Substantia nigra (tissue), 51 donors: ENCODE measurements at places on chromosomes 12 and 14.

GRCh38 chr14:81818271-81818670, 284.6 kb upstream of the SEL1L start:
- no peak for DNase-seq

DNA sequence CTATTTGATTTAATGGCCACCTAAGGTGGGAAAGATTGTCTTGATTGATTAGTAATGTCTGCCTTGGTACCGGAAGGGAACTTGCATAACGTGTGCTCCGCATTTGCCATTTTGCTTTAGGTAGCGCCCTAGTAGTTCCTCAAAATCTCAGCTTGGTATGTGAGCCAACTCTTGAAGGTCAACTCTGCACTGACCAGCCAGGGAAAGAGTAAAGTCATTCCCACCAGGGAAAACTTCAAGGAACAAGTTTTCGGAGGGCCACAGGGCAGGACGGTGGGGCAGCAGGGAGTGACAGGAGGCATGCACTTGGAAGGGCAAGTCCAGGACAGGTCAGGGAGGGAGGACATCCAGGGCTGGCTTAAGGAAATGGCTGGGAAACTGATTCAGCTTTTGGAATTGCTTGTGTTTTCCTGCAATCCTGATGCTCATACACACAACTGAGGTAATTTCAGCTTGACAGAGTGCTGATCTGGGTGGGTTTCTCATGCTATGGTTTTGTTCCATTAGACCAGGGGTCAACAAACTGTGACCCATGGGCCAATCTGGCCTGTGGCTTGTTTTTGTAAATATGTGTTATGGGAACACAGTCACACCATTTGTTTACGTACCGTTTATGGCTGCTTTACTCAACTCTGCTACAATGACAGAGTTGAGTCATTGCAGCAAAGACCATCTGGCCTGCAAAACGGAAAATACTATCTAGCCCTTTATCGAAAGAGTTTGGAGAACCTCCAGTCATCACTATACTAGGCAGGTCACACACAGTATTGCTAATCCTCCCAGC, 184.5 kb downstream of the RBM19 start:
- DNase-seq: no peak

- no peak for DNase-seq
Measured at GRCh38 chr14:54535646-54536045, 25.9 kb downstream of the CGRRF1 start.

DNA sequence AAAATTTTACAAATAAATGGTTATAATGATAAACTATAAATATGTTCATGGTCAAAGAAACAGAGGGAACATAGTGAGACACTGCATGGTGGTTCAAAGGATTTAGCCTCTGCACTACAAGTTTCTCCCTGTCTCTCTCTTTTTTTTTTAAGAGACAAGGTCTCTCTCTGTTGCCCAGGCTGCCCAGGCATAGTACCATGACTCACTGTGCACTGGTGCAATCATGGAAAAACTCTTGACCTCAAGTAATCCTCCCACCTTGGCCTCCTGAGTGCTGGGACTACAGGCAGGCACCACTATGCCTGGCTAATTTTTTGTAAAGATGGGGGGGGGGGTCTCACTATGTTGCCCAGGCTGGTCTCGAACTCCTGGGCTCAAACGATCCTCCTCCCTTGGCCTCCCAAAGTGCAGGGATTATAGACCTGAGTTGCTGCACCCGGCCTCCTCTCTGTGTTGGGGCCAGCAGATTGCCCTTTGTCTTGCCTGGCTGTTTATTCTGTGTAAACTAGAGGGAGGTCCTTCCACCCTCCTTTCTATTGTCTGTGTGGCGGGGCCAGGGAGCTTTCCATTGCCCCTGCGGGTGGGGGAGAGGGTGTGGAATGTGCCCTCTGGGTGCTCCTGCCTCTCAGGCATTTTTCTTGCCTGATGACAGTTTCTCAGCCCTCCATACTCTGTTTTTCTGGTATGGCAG, 22.1 kb downstream of the MTHFD1 start:
- no peak for DNase-seq

DNA sequence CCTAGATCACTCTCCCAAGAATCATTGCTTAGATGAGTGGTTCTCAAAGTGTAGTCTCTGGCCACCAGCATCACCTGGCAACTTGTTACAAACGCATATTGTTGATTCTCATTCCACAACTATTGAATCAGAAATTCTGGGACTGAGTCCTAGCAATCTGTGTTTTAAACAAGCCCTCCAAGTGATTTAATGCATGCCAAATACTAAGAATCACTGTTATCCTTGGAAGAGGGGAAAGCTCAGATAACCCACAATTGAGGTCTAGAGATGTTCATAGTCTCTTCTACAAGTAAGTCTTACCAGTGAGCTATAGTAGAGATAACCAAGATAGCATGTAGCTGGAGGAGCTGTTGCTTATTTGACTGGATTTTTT, 666.6 kb downstream of the DIO2 start:
- no peak for DNase-seq

GRCh38 chr12:67634303-67634761, 14.2 kb upstream of the DYRK2 start:
- DNase-seq: no peak

DNA sequence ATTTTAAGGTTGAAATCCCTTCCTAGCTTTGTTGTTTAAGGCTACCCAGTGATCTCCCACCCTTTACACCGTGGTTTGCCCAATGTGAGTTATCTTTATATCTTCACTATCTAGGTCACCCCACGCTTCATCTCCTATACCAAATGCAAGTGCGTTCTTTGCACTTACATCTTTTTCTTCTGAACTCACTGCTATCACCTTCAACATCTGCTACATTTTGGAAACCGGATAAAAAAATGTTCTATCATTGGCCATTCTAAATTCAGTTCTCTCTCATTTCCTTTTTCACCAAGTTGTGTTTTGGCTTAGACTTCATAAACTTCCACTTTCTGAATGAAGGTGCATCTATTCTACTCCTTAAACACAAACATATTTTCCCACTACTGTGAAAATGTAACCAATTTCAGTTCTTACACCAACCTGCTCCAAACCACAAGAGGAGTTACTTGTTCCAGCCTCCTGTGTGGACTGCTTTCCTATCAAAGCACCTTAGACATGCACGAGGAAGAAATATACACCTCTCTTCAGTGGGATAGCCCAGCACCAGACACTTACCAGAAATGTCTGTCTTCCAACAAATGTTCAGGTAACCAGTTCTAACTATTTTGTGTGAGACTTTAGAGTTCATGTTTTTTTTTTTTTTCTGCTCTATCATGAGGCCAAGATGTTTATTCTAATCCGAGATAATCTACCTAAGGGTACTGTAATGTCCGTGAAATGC, 21.9 kb downstream of the CLEC9A start:
- no peak for DNase-seq
